DMS153 (cell line): ENCODE measurements at places on chromosomes 6 and 20.

DNA sequence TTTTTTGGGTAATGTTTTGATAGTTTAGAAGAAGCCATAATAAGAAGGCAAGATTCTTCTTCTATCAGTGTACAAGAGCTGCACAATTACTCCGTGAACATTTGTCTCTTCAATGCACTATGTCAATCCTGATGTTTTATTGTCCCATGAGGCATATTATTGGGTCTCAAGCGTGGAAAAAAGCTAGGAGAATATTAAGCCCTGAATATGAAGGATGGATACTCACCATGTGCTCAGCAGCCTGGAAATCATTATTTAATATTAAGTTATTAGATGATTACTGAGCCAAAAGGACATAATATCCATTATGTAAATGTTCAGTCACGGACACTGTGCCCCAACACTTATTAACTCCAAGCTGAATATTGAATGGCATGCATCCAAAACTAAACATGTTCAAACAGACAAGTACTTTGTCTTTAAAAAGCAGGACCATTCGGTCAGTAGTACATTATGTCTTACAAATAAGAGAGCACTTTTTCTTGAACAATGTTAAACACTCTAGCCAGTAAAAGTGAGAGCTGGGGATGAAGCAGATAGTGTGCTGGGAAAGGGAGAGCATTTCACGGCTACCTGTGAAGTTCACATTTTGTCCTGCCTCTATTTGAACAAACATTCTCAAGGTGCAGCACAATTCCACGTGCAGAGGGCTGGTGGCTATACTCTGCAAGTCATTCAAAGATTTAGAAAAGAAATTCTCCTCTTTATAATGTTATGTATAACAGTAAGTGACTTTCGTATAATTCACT lies 70.6 kb upstream of the CNR1 start:
- DNase-seq, result no peak

- DNase-seq, result no peak
These were observed 467.8 kb downstream of the PTPRT start for GRCh38 chr20:42721923-42722322.

DNA sequence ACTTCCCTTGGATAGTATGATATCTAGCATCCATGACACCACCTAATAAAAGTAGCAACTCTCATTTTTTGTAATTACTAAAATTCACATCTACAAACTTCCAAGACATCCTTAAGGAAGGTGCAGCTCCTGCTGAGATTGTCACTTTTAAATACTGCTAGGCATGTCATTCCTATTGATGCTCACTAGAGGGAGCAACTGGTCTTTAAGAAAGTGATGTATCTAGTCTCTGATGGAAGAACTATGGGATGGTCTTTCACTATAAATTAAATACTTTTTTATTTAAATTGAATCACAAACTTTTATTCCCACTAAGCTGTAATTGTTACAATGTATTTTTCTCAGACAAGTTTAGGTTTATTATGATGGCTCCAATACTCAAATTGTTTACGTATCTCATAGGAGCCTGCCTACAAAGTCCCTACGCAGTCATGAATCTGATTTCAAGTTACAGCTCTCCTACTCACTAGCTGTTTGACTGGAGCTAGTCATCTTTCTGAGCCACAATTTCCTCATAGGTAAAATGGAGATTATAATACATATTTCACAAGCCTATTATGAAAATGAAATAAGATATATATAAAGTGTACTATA lies 8.1 kb upstream of the TSPYL1 start:
- DNase-seq, result peak; percentile 13

GRCh38 chr6:159727717-159728445 lies 575 bp downstream of the WTAP start:
- DNase-seq, result no peak

GRCh38 chr6:110331816-110332215 lies 26.3 kb downstream of the METTL24 start:
- no peak for DNase-seq

GRCh38 chr6:163813979-163814493 lies 399.5 kb downstream of the QKI start:
- no peak for DNase-seq

GRCh38 chr20:33372993-33373441 lies 28.3 kb downstream of the CDK5RAP1 start:
- DNase-seq, result no peak

- no peak for DNase-seq
These were observed 146.5 kb upstream of the FERMT1 start for GRCh38 chr20:6269168-6269873.

- no peak for DNase-seq
These were observed 143.6 kb upstream of the JARID2 start for GRCh38 chr6:15102241-15102640.

DNA sequence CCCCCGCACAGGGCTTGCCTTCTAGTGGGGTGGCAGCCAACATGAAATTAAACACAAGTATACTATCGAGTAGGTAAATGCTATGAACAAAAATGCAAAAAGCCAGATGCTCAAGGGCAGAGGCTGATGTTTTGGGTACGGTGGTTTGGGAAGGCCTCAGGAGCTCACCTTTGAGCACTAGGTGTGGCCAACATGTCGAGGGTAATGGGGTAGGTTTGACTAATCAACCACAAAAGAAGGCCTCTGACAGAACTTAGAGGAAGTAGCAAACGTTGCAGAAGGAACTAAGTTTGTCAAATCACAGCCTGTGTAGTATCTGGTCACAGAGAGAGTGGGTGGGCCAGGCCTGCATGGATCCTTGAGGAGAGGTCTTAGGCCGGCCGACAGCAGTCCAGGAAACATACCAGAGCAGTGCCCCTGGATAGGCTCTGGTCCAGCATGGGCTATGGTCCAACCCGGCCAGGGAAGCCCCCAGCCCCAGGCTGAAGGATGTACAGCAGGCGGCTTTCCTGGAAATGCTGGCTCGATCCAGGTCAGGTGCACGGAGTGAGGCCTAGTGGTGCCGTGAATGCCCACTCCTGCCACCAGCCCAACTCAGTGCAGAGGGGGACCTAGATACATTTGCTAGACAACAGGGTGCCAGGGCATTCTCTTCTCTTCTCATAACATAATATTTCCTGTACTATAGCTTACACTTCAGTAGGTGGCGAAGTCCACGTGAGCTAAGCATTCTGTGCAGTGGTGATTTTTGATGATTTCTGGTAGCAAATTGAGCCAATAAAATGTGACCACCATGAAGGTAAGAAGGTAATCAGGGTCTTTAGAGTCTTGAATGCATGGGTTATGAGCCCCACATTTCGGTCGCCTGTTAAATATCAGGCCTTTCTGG lies 56.3 kb upstream of the CD93 start:
- no peak for DNase-seq

DNA sequence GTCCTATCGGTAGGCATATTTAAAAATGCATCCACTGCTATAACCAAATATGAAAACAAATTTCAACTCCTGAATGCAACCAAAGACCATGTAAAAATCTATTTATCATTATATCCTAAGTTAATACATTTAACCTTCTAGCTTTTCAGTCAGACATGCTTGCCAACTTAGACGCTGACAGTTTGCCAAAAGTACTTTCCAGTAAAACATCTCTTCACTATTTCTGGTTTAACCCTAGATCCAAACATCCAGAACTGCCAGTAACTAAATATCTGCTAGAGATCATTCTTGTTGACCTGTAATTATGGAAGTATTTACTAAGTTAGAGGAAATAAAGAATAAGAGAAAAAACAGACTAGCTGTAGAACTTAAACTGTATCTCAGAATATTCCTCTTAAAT lies 210.2 kb upstream of the THEMIS start:
- DNase-seq, result no peak

- DNase-seq, result no peak
These were observed 136.3 kb upstream of the ZNF184 start for GRCh38 chr6:27608916-27609883.

- DNase-seq, result no peak
These were observed 28.7 kb downstream of the RNF144B start for GRCh38 chr6:18415671-18416340.

DNA sequence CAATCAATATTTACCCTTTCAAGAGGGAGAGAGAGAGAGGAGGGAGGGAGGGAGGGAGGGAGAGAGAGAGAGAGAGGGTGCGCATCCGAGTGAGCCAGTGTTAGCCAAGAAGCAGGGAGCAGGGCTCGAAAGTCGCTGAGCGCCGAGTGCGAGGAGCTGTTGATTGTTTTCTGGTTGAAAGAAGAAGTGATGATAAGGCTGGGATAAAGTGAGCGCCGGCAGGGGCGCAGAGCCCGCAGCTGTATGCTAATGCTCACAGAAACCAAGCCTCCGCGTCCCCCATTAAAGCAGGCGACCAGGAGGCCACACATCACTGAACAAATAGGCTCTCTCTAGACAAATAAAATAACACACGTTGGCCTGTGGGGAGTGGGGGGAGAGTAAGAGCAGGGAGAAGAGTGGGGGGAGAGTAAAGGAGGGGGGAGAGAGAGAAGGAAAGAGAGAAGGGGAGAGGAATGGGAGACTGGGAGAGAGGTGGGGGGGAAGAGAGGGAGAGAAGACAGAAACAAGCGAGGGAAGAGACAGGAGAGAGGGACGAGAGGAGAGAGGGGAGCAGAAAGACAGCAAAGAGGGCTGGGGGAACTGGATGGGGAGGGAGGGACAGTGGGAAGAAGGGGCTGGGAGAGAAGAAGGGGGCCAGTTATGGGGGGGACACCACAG lies 5.0 kb upstream of the INSM1 start:
- DNase-seq, result peak; percentile 96

DNA sequence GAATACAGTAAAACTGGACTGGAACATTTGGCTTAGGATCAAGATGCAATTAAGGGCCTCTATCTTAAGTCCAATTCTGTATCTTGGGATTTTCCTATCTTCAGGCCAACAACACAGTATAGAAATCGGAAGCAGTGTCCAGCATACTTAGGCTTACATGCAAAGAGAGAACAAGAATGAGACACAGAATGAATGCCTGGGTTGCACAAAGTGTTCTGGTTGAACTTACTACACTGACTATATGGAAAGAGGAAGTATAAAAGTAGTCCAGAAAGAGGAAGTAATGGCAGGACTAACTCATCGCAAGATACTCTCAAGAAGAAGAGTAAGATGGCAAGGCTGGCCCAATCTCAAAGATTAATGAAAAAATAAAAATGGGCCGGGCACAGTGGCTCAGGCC lies 87.6 kb downstream of the BTBD9 start:
- no peak for DNase-seq

DNA sequence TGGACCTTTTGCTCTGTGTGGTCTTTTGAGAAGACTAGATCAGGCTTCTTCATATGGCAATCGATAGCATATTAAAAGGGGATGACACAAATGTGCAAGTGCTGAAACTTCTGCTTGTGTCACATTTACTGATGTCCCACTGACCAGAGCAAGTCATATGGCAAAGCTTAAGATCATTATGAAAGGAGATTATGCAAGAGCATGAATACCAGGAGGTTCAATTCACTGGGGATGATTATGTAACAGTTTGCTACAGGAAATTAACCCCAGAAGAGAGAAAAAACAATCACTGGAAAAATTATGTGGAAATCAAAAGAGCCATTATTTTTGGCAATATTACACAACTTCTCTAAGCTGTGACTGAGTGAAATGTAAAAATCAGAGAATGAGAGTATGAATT lies 13.7 kb upstream of the PRDM13 start:
- no peak for DNase-seq

DNA sequence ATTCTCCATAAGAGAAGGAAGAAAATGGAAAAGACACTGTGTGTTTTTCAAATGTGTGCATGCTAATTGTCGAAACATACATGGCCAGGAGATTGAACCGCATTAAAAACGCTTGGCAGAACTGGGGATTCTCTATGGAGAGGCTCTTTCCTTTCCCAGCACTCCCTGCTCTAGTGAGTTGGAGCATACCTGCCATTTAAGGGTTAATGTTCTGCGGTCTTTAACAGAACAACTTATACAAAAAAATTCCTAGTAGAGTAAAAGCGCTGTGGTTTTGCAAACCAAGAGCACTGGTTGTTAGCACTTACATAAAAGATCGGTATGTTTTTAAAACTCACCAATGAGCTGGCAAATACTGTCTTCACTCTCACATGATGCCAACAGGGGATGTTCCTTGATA lies 1.5 kb downstream of the TAGAP start:
- no peak for DNase-seq

DNA sequence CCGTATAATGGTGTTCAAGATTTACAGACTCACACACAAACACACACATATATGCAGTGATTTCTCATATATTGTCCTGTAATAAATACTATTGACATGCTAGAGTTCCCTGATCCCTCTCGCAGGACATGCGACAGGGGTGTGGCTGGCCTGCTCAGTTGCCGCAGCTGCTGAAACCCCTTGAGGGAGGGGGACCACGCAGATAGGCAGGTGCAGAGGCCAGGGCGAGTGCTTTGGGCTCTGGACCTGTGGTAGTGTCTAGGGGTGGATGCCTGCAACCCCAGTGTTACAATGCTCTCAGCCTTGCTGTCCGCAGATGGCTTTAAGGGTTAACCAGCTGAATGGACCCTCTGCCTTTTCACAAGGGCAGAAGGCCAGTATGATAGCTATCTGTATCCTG lies 706.2 kb downstream of the EYS start:
- no peak for DNase-seq

DNA sequence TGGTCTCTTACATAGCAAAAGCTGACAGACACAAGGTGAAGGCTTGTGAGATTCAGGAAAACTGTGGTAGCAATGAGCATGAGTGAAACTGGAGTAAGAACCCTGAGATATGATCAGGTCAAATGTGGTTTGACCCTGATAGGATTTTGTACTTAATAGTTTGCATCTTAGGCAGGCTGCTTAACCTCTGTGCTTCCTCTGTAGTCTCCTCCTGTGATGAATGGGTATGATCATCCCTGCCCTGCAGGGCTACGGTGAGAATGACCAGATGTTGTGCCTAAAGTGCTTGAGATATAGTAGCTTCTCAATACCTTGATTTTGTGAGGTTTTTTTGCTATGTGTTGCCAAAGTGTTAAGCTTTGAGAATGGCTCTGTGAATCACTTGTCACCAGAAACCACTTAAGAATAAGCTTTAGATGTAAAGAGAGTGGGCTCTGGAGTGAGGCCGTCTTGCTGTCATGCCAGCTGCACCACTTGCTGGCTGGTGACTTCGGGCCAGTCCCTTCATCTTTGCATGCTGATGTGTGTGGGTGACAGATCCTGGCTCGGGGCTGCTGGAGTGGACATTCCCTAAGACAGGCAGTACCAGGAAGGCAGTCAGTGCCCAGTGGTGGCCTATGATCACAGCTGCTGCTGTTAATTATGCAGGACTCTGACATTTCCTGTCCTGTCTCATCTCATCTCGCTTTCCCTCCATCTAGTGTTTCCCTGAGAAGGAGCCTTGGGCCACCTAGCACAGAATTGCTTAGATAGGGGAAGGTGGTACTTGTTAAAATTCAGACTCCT lies 254.7 kb downstream of the NFATC2 start:
- no peak for DNase-seq

GRCh38 chr6:43181942-43182860 lies at the start of gene CUL9:
Gene CUL9, plus strand, starts transcription at chr6:43182196. Its CDS starts 2,115 bp downstream, at chr6:43184311.
- peak; percentile 42 for DNase-seq

DNA sequence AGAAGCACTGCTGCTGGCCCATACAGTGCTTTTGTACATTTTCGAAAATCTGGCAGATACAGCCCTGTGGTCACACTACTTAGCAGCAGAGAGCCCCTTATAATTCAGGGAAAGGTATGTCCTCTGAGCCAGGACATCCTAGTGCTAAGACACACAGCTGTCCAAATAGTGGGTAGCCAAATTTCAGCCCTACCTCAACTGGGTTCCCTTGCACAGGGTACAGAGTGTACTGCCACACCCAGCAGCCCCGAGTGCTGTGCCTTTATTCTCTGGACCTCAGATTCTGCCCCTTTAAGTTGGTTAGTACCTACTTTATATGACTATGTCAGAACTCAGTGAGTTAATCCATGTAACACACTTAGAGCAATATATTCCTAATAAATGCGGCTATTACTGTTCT lies 47.6 kb downstream of the PRPH2 start:
- no peak for DNase-seq
